ENCODE measurements at places on chromosomes 11 and 22.

GRCh38 chr11:76670485-76671236 lies at the start of gene LRRC32:
Gene LRRC32 (minus strand): TSS chr11:76670747. CDS start chr11:76665954, 4,793 bp downstream.
- peak; percentile 86 for DNase-seq

DNA sequence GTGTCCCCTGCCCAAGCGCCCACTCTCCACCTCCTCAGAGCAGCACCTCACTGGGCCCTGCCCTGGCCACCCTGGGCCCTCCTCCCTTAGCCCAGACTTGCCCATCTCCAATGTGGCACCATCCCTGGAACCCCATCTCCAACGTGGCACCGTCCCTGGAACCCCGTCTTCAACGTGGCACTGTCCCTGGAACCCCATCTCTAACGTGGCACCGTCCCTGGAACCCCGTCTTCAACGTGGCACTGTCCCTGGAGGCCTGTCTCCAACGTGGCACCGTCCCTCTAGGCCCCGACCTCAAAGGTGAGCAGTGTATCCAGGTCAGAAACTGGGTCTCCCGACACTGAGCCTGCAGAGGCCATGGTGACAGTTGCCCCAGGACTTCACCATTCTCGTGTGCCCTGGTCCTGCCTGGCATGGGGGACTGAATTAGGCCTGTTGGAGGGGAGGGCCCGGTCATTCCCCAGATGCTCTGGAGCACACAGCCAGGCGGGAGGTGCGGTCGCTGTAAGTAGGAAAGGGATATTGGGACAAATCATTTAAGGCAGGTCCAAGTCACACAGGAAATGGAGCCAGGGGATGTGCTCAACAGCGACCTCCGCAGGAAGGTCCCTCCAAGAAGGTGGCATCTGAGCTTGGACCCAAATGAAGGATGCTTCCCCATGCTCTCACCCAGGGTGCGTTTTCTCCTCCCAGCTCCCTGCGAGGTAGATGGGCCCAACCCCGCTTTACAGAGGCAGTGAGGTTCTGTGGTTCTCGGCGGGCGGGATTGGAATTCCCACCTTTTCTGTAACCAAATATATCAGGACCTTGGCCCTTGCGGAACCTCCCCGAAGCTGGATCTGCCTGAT lies 2.4 kb upstream of the CTSD start:
- DNase-seq, result peak; percentile 57

GRCh38 chr22:36658900-36659299 lies 44.7 kb downstream of the CACNG2 start:
- no peak for DNase-seq

DNA sequence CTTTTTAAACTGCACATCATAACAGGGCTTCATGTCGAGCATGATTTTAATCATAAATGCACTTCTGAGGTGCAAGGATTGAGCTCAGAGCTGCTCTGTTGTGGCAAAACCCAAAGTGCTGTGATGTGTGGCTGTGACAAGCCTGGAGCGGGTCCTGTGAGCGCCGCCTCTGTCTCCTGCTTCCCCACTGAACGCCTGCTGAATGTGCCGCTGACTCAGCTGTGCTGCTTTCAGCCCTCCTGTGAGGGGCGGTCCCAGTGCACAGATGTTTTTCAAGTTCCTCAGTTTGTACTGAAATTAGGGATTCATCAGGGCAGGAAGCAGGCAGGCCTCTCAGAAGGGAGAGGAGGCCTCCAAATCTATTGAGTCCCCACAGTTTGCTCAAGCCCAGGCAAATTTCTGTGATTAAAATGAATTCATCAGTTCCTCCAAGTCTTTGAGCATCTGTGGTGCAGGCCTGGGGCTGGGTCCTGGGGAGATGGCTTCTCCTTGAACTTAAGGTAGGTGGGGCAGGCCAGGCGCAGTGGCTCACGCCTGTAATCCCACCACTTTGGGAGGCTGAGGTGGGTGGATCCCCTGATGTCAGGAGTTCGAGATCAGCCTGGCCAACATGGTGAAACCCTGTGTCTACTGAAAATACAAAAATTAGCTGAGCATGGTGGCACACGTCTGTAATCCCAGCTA lies 3.0 kb upstream of the GTSE1 start:
- no peak for DNase-seq

- no peak for DNase-seq
Measured at GRCh38 chr11:112355726-112356125, 95.1 kb upstream of the PLET1 start.

GRCh38 chr11:79449040-79449439 lies 8.2 kb upstream of the TENM4 start:
- DNase-seq, result no peak

- no peak for DNase-seq
Measured at GRCh38 chr11:10461276-10461790, 6.3 kb downstream of the AMPD3 start.

GRCh38 chr22:29081517-29082236 lies 8.8 kb downstream of the KREMEN1 start:
- no peak for DNase-seq

DNA sequence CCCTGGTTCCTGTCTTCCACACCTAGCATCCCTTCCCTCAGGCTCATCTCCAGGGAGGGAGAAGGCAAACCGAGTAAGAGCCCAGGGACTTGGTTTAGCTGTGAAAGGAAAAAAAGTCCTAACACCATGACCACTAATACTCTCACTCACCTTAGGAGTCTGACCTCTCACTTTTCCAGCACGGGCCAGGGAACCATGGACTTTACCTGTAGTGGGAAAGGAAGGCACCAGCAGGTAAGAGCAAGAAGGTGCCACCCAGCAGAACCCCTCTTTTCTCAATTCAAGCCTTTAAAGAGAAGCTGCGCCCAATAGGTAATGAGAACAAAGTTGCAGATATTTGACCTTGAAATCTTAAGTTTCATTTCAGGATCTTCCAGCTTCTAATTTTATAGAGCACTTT lies 1.1 kb downstream of the FAU start:
- no peak for DNase-seq

- DNase-seq, result peak; percentile 7
Measured at GRCh38 chr22:23073526-23074229, 3.4 kb downstream of the GNAZ start.

GRCh38 chr11:9004183-9004926 lies 554 bp upstream of the NRIP3 start:
- no peak for DNase-seq

DNA sequence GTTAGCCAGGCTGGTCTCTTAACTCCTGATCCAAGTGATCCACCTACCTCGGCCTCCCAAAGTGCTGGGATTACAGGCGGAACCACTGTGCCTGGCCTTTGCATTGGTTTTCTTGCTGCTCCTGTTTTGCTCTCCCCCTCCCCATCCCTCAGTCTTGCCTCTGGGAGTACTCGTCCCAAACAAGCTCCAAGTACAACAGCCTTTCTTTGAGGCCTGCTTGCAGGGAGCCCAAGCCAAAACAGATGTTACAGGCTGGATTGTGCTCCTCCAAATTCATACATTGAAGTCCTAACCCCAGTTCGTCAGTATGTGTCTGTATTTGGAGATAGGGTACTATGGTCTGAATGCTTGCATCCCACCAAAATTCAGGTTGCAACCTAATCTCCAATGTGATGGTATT lies 8.6 kb downstream of the IGLL1 start:
- no peak for DNase-seq

DNA sequence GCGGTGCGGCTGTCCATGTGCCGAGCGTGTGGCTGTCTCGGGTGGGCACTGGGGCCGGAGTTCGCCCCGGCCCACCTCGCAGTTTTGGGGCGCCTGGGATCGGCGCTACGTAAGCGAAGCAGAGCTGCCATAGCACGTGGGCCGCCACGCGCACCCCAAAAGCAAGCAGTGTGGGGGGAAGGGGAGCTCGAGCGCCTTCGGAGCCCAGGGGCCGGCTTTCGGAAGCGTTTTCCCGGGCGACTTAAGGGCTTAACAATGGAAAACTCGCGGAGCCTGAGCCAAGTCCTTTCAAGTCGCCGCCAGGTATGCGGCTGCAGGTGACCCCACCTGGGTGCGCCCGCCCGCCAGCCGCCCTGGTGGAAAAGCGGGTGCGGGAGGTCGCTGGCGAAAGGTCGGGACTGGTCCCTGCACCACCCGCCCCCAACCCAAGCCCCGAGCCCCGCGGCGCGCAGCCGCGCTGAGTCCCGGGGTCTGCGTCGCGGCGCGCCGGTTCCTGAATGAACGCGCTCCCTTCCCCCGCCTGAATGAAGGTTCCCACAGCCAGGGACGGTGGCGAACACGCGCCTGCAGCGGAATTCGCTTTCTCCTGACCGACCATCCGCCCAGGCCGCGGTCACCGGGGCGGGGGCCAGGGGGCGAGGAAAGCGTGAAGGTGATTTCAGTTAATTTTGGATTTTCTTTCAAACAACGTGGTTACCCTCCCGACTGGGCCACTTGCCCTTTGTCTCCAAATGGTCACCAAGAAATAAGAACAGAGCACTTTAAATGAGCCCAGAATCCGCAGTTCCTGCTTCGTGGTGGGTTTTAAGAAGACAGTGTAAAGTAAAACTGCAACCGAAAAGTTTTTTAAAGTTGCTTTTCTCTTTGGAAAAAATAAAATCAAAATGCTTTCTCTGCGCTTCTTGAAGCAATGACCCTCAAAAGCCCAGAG lies 2.8 kb upstream of the CCND1 start:
- peak; percentile 80 for DNase-seq

DNA sequence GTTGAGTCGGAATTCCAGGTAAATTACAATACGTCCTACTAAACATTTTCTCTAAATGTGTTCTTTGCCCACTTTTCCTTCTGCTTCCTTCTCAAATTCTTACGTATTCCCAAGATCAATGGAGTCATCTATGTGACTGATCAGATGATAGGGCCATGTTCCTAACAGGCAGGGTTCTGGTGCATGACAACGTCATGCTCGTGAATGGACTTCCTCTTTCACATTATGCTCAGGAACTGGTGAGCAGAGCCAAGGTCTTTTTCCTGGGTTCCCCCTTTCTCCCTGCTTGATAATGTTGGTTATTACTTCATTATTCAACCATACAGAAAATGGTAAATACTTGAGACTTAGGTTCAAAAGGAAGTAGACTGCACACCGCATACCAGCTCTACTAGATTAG lies 789.4 kb downstream of the OPCML start:
- DNase-seq, result no peak

DNA sequence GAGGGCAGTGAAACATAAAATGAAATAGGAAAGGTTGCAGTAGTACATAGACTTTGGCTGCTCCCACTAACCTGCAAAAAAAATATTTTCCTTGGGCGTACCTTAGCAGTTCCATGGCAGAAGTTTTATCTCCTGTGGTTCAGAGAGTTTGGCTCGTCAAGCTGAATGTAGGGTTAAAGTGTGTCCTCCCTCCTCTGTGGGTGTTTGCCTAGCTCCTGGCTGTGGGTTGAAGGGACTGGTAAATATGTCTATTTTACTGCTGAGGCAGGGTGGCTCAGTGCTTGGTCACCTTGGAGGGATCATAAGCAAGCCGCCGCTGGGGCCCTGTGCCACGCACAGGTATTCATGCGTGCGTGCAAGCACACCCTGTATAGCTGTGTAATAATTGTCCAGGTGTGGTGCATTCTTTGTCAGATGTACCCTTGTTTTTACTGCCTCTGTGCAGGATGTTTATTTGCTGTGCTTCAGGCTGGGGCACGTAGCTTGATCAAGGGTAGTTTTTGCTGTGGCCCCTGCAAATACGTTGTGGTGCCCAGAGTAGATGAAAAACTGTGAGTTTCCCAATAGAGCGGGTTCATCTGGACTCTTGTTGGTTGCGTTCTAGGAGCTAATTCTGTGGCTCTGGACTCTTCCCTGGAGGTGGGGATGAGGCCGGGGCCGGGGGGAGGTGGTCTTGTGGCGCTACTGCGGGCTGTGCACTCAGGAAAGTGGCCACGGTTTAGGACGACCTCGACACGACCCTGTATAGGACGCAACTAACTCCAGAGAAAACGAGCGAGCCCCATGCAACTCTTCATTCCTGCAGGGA lies 732 bp upstream of the SORL1 start:
- DNase-seq, result no peak

DNA sequence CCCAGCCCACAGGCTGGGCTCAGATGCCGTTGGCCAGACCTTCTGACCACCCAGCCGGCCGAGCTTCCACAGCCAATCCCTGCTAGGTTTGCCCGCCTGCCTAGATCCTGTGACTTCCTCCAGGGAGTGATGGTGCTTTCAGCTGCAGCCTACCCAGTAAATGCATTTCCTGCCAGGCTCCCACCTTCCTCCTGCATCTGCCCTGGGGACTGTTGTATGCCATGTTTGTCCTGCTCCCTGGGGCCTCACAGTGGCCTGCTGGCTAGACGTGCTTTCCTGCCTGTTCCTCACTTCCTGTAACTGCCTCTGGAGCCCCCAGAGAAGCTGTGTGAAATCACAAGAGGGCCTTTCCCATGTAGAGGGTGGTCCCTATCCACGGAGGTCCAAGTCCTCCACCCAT lies 86.2 kb downstream of the GALNT18 start:
- no peak for DNase-seq

- DNase-seq, result no peak
Measured at GRCh38 chr22:23227380-23227779, 47.1 kb downstream of the BCR start.

DNA sequence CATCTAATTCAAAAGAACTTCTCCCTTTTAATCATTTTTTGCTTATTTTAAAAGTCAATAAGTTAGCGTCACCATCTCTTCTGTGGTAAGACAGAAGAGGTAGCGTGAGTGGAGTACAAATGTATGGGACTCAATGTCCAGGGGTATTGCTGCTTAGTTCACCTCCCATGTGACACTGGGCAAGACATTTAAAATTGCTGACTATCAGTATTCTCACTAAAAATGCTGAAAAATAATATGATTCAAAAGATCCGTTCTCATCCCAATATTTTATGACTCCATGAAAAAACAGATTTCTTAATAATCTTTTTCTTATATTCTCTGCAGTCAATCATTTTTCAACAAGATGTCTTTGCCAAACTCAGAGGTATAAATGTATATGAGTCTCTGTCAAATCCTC lies 68.1 kb upstream of the LRRC4C start:
- no peak for DNase-seq

- DNase-seq, result no peak
Measured at GRCh38 chr22:30245985-30246813, at the start of gene LIF. Gene LIF (minus strand): TSS chr22:30246759. CDS start chr22:30246695, 64 bp downstream.

- no peak for DNase-seq
Measured at GRCh38 chr11:125931668-125932067, 14.2 kb upstream of the VSIG10L2 start.

GRCh38 chr22:19103880-19104821 lies 18.1 kb downstream of the DGCR2 start:
- DNase-seq, result no peak

DNA sequence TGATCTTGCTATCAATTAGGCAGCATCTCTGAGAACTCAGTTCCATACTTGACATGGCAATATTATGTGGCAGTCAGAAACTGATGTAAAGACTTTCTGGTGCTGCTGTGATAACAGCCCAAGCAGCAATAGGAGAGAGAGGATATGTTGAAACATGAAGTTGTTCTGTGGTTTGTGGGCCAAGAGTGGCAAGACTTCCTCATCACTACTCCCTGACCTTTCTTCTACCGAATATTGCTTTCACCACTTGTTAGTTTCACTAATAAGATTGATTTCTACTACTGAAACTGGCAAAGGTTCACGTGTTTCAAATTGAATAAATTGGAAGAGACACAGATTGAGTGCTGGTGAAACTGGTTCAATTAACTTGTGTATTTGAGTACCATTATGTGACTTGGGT lies 852.6 kb upstream of the RAG2 start:
- no peak for DNase-seq

DNA sequence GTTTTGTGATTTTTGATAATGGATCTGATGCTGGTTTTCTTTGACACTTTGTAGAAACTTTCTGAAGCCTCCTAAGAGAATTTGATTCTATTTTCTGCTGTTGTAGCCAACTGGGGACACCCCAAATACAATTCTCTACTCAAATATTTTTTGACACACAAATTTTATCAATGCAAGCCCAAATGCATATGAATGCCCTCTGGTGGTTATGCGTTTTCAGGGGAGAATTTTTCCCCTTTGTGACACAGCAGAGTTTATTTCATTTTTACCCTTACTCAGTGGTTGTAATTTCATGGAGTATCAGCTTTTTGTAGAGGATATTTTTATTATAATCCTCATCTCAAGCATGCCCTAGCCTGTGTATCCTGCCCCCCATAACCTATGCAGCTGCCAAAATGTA lies 44.7 kb upstream of the MTMR2 start:
- no peak for DNase-seq

Data from cardiac septum (tissue), 1 donor.